Fibroblast of skin of left biceps (primary cell): ENCODE measurements at places on chromosomes 1 and 21.
A peak's percentile ranks its signal among the peaks of the same experiment; 100 is the strongest.

DNA sequence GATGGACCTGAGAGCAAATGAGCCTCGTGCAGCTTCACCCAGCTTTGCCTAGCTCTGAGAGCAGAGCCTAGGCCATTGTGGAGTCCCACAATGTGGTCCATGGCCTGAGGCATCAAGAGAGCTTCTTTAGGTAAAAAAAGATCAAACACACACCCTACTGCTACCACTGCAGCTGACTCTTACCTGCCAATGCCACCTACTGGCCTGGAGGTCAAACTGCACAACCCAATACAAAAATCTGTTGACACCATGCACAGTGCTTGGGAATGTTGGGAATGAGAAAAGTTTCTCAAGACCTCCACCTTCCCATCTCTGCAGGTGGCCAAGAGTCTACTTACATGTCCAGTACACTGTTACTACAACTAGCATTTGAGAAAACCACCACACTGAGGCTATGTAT lies 60.6 kb downstream of the UCHL5 start:
- DNase-seq, result no peak

DNA sequence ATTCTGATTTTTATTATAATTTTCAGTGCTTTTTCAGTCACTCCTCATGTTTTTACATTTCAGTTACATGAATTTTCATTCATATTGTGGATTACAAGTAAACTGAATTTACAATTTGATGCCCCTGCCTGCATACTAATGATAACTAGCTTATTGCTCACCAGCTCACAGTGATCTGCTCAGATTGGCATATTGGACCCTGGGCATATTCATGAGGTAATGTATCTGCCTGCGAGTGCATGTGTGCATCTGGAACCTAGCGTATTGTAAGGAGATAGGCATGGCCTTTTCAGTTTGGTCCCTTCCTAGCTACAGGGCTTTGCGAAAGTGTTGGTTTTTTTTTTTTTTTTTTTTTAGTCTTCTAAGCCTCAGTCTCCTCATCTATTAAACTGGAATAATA lies 213.7 kb downstream of the SDCCAG8 start:
- DNase-seq, result no peak

DNA sequence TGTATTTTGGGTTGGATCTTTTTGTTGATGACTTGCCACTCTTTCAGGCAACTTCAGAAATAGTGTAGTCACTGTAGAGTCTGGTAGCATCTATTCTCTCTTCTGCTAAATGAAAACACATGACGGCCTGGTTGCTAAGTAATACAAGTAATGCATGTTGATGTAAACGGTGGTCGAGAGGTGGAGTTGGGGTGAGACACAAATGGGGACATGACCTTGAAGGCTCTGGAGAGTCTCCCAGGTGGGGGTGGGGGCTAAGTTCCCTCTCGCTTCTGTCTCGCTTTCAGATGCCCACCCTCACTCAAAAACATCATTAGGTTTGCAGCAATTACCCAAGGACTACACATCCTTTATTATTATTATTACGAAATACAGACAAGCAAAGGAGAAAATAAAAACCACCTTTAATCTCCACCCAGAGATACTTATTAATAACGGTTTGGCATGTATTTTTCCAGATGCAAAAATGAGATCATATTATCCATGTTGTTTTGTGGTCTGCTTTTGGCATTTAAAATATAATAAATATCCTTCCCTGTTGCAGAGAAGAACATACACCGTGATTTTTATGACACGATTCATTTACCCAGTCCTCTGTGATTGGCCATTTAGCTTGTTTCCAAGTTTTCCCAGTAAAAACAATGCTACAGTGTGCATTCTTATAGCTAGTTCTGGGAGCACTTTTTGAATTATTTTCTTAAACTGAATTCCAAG lies 138.1 kb downstream of the MIS18A start:
- peak; percentile 78 for DNase-seq

DNA sequence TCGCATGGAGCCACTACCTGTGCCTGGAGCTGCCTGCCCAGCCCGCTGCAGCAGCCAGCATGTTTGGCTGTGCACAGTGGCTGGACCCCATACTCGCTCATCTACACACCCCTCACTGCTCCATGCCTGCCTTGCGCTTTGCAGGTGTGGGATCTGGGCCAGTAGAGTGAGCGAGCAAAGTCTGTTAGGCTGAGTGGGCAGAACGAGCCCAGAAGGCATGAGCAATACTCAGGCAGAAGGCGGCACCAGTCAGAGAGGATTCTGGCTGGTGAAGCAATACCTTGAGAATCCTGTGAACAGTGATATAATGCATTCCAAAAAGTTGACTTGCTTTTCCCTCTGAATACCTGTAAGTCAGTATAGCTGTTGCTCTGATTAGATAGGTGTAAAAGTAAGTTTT lies 816.4 kb downstream of the KCNT2 start:
- DNase-seq, result no peak
